ENCODE measurements at places on chromosomes 3 and 15.

- no peaks in the 10 kb centered on the region for H3K27me3 ChIP-seq
- no peak overlapping the region for H3K4me3 ChIP-seq
- no peak overlapping the region for H3K27ac ChIP-seq
- peaks cover 24% of the 10 kb centered on the region for H3K4me1 ChIP-seq
- DNase-seq = no peak
These were observed 448.0 kb downstream of the FOXP1 start for GRCh38 chr3:71135373-71136088.

DNA sequence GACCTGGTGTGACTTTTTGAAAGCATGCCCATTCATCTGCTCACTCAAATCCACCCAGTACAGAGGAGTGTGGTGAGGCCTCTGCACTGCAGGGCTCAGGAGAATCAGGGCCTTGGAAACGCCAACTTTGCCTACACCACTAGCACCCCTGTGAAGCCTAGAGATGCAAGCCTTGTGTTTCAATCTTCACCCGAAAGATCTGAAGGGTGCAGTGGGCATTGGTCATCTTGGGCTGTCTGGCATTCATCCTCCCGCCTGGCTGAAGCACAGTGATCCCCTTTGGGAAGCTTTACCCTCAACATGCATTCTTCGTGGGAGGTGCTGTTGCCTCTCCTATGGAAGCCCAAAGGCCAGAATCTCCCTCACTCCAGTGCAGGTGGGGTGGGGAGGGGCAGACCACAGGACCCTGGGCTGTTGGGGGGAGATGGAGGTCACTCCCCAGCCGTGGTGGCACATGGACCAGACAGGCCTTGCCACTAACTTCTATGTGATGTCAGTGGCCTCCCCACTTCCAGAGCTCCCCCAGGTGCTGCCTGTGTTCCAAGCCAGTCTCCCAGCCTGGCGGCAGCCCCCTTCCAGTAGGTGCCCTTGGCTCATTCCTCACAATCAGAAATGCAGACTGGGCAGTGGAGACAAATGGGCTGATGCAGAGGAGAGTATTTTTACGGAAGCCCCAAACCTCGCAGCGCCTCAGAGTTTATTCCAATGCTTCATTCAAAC, 92.5 kb downstream of the ADAMTS17 start:
- peaks cover 8% of the 10 kb centered on the region for H3K4me1 ChIP-seq
- DNase-seq = no peak
- H3K4me3 ChIP-seq = no peak overlapping the region
- no peaks in the 10 kb centered on the region for H3K27me3 ChIP-seq
- H3K36me3 ChIP-seq = no peaks in the 10 kb centered on the region

DNA sequence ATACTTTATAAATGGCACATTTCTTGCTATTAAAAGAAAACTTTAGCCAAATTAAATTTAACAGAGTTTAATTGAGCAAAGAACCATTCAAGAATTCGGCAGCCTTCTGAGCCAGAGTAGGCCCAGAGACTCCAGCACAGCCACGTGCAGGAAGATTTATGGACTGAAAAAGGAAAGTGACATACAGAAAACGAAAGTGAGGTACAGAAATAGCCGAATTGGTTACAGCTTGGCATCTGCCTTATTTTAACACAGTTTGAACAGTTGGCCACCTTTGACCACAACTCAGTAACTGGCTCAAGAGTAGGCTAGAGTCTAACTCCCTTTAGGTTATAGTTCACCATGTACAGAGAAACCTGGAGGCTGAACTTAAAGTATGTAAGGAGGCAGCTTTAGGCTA, 17.6 kb downstream of the CFAP44 start:
- no peaks in the 10 kb centered on the region for H3K36me3 ChIP-seq
- no peaks in the 10 kb centered on the region for H3K4me1 ChIP-seq
- DNase-seq = no peak

DNA sequence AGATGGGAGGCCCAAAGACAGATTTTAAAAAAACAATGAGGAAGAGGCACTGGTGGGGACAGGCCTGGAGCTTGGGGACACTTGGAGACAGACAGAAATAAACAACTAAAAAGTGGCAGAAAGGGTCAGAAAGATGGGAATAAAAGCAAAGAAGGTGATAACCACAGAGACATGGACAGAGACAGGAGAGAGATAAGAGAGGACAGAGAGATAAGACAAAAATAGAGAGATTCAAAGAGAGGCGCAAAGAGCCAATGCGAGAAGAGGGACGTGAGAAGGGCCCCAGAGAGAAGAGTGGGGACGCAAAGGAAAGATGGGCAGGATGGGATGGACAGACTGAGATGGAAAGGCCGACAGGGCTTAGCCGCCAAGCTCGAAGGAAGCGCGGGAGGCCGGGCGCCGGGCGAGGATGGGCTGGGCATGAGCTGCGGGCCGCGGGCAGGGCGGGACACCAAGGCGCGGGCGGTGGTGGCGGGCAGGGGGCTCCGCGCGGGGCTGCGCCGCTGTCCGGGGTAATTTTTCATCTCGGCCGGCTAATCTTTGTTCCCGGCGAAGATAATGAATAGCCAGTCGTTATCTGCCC, 3.1 kb upstream of the GATA2 start:
- H3K4me3 ChIP-seq = no peak overlapping the region
- no peaks in the 10 kb centered on the region for H3K36me3 ChIP-seq
- H3K27ac ChIP-seq = no peak overlapping the region
- DNase-seq = peak; percentile 36

GRCh38 chr3:99012051-99012450, 110.6 kb upstream of the DCBLD2 start:
- no peak overlapping the region for H3K27ac ChIP-seq
- no peak overlapping the region for H3K4me3 ChIP-seq
- no peaks in the 10 kb centered on the region for H3K4me1 ChIP-seq
- no peaks in the 10 kb centered on the region for H3K36me3 ChIP-seq
- no peaks in the 10 kb centered on the region for H3K27me3 ChIP-seq

GRCh38 chr3:152257563-152258035, 11.1 kb upstream of the MBNL1 start:
- DNase-seq = no peak
- H3K27ac ChIP-seq = no peak overlapping the region
- no peaks in the 10 kb centered on the region for H3K36me3 ChIP-seq
- H3K27me3 ChIP-seq = peaks cover 20% of the 10 kb centered on the region

GRCh38 chr15:76799760-76800159, 105.4 kb downstream of the SCAPER start:
- no peak overlapping the region for H3K4me3 ChIP-seq
- peaks cover 4% of the 10 kb centered on the region for H3K36me3 ChIP-seq
- H3K27me3 ChIP-seq = no peaks in the 10 kb centered on the region

GRCh38 chr3:72625602-72626337, 222.5 kb downstream of the SHQ1 start:
- H3K27ac ChIP-seq = no peak overlapping the region
- no peaks in the 10 kb centered on the region for H3K4me1 ChIP-seq
- DNase-seq = no peak

- H3K4me3 ChIP-seq = no peak overlapping the region
- H3K27ac ChIP-seq = no peak overlapping the region
- no peaks in the 10 kb centered on the region for H3K4me1 ChIP-seq
These were observed 215.6 kb upstream of the VEPH1 start for GRCh38 chr3:157718800-157719199.

DNA sequence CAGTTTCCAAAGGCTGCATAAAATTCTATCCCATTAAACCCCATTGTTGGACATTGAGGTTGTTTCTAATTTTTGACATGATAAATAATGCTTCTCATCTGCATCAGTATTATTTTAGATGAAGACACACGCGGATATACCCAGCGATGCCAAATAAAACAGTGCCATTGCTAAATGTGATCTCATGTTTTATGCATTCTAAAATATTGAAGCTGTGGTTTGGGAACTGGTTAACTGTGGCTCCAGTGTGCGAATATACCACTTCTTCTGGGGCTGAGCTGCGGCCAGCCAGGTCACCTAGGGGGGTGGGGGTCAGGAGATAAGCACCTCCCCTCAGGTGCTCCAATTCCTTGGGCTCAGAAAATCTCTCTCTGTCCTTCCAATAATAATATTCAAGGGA, 230.0 kb downstream of the ADAMTS9 start:
- no peak overlapping the region for H3K4me3 ChIP-seq
- no peaks in the 10 kb centered on the region for H3K36me3 ChIP-seq
- no peak overlapping the region for H3K27ac ChIP-seq
- no peaks in the 10 kb centered on the region for H3K27me3 ChIP-seq
- peaks cover 45% of the 10 kb centered on the region for H3K4me1 ChIP-seq

DNA sequence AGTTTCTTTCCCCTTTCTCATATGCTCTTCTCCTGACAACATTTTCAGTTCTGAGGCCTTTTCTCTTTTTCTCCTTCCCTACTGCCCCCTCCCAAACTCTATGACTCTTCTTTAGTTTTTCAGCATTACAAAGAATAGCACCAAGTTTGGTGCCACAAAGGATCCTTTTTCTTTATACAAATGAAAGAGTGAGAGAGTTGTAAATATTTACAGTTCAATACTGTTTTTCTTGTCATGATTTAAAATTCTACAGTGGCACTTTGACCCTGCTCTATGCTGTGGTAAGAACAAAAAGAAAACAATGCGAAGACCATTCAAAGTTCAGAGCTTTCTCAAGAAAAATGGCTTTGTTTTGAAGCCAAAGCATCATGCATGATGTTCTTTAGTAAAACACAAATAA, 667.9 kb upstream of the SGO1 start:
- H3K27ac ChIP-seq = no peak overlapping the region
- no peaks in the 10 kb centered on the region for H3K4me1 ChIP-seq
- H3K36me3 ChIP-seq = no peaks in the 10 kb centered on the region
- H3K4me3 ChIP-seq = no peak overlapping the region
- no peak for DNase-seq

GRCh38 chr3:116148881-116149851, 296.1 kb downstream of the LSAMP start:
- H3K36me3 ChIP-seq = no peaks in the 10 kb centered on the region
- peaks cover 20% of the 10 kb centered on the region for H3K4me1 ChIP-seq
- H3K27ac ChIP-seq = no peak overlapping the region
- no peak overlapping the region for H3K4me3 ChIP-seq
- DNase-seq = peak; percentile 11

- H3K36me3 ChIP-seq = no peaks in the 10 kb centered on the region
- no peak overlapping the region for H3K4me3 ChIP-seq
- no peaks in the 10 kb centered on the region for H3K27me3 ChIP-seq
- DNase-seq = no peak
These were observed 17.8 kb upstream of the THUMPD3 start for GRCh38 chr3:9345041-9345440.

DNA sequence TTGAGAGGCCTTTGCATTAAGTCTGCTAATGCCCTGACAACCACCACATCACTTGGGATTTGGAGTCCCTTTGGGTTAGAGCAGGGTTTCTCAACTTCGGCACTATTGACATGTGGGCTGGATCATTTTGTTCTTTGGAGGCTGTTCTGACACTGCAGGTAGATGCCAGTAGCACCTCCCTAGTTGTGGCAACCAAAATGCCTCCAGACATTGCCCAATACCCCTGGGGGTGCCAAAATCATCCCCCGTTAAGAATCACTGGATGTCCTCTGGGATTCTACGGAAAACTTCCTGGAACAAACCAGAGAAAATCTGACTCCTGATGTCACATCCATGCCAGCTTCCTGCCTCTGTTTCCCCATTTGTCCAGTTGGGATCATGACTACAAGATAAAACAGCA, 37.2 kb upstream of the BLM start:
- H3K27ac ChIP-seq = no peak overlapping the region
- no peaks in the 10 kb centered on the region for H3K27me3 ChIP-seq
- no peaks in the 10 kb centered on the region for H3K36me3 ChIP-seq
- no peak overlapping the region for H3K4me3 ChIP-seq
- DNase-seq = no peak

- H3K27ac ChIP-seq = no peak overlapping the region
- no peak for DNase-seq
- no peak overlapping the region for H3K4me3 ChIP-seq
- no peaks in the 10 kb centered on the region for H3K36me3 ChIP-seq
These were observed 17.6 kb downstream of the EFCC1 start for GRCh38 chr3:129018751-129019150.

DNA sequence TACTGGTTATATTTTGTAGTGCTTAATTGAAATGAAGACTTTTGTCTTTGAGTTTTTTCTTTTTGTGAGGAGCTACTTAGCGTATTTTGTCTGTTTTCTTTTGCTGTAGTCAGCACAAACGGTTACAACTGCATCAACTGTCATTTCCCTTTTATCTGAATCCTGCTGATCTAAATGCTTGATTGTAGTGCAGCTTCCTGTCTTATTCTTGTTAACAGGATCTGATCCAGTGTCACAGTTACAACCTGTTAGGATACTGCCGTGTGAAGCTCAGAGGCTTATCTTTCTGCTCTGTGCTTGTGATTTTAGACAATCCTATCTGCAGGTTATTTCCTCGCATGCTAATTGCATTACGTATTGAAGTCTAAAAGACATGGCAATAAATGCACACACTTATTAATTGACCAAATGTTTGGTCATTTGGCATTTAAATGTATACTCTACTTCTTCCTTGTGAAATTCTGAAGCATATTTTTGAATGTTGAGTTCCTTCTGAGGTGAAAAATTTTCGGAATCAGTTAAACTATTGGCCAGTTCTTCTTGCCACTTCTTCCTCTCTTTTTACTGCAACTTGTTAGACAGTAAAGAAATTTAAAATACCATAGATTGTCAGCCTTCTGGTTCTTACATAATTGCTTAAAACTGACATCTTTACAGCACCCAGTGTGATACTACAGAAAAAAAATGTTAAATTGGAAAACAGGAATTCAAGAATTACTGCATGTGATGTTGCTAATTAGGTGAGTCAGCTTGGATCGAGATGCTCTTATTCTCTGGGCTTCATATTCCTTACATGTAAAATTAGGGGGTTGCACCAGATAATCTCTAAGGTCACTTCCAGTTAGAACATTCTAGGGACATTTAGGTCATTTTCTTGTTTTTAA, 168.2 kb downstream of the MBNL1 start:
- no peak for DNase-seq
- H3K27ac ChIP-seq = no peak overlapping the region
- H3K27me3 ChIP-seq = no peaks in the 10 kb centered on the region

- DNase-seq = no peak
- H3K4me3 ChIP-seq = no peak overlapping the region
- H3K27me3 ChIP-seq = no peaks in the 10 kb centered on the region
- H3K4me1 ChIP-seq = peaks cover 3% of the 10 kb centered on the region
These were observed 22.5 kb downstream of the SLC6A6 start for GRCh38 chr3:14424711-14425580.

DNA sequence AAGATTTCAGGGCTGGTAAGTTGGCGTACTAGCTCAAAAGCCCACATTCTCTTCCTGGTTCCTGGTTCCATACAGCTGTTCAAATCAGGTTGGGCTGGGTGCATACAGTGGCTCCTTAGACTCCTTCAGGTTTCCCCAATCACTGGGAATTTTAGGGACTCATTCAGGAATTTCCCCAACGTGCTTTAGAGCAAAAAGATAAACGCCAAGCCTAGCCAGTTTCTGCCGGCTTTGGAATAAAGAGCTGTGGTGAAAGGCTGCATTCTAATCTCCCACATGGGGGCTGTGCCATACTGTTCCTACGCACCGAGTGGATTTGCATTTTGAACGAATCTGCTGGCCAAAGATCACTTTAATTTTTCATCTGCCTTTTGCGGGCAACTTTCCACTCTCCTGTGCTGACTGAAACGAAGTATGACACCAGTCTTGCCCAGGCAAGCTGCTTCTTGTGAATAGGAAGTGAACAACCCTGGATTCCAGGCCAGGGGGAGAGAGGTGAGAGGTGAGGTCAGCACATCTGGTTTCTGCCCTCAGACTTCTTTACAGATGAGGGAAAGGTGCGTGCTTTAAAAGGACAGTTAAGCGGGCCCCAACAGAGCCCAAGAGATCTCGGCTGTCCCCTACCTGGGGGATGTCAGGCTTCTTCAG, 184.2 kb upstream of the PDZRN3 start:
- DNase-seq = peak; percentile 51
- H3K27ac ChIP-seq = no peak overlapping the region
- H3K36me3 ChIP-seq = no peaks in the 10 kb centered on the region
- H3K4me1 ChIP-seq = peaks cover 8% of the 10 kb centered on the region

- no peaks in the 10 kb centered on the region for H3K4me1 ChIP-seq
These were observed 10.0 kb downstream of the TIMMDC1 start for GRCh38 chr3:119508172-119508845.
